ENCODE measurements at places on chromosomes 11 and 22.

- no peak for DNase-seq
These were observed 3.8 kb upstream of the PIK3IP1 start for GRCh38 chr22:31295831-31296657.

DNA sequence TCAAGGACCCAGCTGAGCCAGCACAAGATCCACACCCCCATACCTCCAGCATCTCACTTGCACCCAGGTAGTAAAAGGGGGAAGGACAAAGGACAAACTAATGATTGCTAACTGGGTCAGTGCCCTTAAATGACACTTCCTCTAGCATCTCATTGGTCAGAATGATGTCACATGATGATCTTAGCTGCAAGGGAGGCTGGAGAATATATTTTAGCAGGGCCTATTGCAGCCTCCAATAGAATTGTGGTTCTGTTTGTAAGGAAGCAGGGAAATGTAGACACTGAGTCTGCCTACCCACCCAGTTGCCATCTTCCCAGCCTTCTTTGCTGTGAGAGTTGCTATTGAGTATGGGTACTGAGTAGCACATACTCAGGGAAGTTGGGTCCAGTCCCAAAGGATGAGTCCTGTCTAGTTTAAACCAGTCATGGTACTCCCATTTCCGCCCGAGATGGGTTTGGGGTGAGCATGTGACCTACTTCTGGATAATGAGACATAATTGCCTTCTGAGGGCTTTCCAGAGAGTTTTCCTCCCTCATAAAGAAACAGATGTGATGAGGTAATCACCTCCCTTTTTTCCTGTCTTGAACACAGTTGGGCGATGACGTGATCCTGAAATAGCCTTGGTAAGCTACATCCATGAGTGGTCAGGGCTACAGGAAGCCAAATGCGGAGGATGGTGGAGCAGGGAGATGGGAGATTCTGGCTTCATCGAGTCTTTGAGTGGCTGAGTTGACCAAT is 5.5 kb upstream of the DNAL4 start:
- no peak for DNase-seq

DNA sequence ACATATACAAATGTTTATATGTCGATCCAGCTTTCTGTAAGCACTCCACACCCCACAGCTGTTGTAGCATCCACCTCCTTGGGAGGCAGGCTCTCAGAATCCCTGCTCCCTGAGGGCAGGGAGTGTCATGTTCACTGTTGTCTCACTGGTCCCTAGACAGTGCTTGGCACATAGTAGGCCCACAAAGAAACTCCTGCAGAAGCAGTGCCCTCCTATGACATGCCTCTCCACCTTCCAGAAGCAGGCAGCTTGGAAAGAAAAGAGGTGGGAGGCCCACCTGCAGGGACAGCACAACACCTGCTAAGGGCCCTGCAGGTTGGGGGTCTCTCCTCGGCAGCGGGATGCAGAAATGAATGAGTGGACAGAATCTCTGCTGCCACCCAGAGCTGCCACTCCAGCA is 11.1 kb upstream of the CDC42EP2 start:
- DNase-seq, result no peak

- DNase-seq, result no peak
These were observed 3.6 kb upstream of the OR2AT4 start for GRCh38 chr11:75100314-75100713.

DNA sequence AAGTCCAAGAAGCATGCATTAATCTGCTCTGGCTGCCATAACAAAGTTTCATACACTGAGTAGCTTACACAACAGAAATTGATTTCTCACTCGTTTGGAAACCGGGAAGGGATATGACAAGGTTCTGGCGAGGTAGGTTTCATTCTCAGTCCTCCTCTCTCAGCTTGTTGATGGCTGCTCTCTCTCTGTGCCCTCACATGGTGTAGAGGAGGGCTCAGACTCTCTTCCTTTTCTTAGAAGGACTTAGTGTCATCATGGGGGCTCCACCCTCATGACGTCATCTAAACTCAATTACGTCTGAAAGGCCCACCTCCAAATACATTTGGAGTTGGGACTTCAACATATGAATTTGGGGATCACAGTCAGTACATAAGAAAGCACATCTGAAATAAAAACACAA is 18.6 kb downstream of the GLYATL1 start:
- DNase-seq, result no peak

DNA sequence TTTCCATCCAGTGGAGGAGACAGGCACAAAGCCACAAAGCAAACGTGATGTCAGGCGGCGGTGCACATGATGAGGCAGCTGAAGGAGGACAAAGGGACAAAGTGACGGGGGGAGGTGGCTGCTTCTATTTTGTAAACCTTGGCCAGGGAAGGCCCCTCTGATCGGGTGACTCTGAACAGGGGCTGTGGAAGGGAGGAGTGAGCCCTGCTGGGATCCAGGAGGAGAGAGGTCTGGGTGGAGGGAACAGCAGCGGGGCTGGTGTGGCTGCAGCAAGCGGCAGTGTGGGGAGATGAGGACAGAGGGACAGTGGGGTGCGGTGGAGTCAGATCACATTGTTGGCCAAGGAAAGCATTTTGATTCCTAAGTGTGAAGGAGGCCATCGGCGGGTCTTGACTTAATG is 36.7 kb downstream of the SHISAL1 start:
- DNase-seq, result no peak

DNA sequence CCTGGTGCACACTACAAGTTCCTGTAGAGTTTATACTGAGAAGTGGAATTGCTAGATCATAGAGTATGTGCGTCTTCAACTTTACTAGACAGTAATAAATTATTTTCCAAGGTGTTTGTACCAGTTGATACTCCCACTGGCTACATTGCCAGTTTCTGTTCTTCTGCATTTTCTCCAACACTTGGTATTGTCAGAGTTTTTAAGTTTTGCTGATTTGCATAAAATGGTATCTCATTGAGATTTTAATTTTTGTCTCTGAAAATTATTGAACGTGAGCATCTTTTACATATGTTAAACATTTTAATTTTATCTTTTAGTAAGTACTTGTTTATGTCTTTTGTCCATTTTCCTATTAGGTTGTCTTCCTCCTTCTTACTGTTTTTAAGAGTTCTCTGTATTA is 7.3 kb downstream of the TBCEL start:
- no peak for DNase-seq

DNA sequence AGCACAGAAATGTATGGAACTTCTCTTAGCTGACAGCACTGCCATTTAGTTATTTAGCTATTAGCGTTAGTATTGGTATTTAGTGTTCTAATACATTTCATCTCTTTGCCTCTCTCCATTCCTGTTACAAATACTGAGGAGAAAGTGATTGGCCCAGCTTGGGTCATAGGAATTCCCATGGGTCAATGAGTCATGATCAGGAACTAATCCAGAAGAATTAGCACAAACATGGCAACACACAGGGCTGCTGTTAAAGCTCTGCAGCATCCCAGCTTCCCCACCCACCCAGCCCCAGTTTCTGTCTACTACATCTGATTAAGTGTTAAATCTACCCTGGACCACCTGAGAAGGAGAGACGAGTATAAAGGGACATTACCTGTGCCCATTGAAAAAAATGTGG is 36.1 kb downstream of the PDGFD start:
- no peak for DNase-seq

DNA sequence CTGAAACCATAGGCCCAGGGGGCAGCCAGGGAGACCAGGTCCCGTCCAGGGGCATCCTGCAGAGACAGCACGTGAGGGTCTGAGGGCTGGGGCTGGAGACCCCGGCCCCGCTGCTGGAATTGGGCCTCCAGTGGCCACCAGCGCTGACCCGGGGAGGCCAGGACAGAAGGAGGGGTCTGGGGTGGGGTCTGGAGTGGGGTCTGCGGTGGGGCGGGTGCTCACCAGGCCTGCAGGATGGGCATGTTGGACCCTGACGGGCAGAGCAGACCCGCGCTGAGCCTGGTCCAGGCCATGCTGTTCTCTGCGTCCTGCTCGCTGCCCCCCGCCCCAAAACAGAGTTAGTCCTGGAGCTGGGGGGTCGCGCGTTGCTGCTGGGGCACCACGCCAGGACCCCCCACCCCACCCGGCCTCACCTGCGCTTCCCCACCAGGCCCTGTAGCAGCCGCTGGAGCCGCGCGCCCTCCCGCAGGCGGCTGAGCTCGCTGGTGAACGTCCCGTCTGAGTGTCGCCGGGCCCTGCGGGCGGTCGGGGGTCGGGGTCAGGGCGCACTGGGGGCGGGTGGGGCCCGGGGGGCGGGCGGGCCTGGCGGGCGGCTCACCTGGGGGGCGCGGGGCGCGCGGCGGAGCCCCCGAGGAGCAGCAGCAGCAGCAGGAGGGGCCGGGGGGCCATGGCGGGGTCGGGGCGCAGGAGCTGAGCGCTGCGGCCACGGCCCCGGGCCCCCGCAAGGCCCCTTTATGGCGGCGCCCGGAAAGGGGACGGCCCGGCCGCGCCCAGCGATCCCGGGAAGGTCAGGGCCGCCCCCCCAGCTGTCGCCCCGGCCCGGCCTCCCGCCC is at the start of gene SCT:
Gene SCT, minus strand, starts transcription at position 707 of the 833 bp plus-strand sequence. Its CDS starts 38 bp downstream, at position 669.
- DNase-seq, result no peak

- no peak for DNase-seq
These were observed 72.6 kb downstream of the USP35 start for GRCh38 chr11:78261367-78261766.

DNA sequence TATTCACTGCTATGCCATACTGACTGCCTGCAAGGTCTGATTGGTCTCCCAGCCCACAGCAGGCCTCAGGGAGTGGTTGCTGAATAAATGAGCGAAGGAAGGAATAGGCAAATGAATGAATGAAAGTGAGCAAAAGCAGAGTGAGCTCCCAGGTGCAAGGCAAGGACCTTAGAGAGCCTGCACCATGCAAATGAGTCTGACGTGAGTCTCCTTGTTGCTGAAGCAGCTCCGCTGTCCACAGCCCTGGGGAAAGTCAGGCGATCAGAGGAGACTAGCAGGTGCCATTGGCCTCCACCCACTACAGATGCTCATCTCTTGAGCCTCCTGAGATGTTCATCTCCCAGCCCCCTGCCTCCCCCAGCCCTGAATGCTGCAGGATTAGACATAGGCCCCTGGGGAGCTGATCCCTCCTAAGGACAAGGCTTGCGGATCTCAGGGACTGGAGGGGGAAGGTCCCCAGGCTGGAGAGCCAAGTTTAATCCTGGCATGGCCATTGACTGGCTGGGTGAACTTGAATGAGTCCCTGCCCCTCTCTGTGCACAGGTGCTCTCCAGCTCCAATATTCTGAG is 22.1 kb downstream of the GDPD5 start:
- no peak for DNase-seq

- DNase-seq, result no peak
These were observed 6.9 kb downstream of the PATZ1 start for GRCh38 chr22:31339148-31339832.

DNA sequence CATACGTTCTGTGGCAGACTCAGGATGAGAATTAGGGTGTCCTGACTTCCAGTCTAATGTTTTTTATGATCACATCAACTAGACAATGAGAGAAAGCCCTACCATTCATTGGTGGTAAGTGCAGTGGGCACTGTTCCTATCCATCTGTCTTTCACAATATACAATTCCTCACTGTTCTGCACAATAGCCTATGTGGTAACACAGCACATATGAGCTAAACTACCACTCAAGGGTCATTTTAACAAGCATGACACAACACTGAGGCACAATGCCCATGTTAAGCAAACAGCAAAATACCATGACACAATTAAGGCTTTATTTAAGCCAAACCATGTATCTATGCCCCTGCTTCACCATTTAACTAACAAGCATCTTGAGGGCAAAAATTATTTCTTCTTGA is 52.3 kb downstream of the SIK3 start:
- DNase-seq, result no peak

DNA sequence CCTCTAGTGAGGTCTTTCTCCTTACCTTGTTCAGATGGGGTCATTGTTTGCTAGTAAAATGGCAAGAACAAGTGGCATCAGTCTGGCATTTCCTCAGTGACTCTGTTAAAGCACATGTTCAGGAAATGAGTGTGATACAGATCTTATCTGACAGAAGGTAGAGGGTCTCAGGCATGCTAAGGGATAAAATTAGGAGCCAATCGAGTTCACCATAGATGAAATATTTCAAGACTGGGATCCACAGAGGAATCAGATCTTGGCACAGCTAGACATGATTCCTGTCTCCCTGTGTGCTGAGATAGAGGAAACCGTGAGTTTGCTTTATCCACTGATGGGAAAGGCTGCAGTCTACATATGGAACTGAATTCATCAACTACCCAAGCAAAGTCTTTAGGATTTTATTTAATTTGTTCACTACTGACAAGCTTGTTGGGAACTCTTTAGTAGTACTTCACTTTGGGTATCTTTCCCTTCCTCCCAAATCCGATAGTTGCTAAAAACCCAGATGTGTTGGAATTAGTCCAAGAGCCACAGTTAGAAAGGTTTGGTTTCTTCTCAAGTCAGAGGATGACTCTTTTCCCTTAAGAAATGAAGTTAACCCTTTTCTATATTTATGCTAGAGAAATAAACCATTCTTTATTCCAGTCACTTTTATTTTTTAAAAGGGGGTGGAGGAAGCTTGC is 18.4 kb downstream of the FAM118B start:
- no peak for DNase-seq

DNA sequence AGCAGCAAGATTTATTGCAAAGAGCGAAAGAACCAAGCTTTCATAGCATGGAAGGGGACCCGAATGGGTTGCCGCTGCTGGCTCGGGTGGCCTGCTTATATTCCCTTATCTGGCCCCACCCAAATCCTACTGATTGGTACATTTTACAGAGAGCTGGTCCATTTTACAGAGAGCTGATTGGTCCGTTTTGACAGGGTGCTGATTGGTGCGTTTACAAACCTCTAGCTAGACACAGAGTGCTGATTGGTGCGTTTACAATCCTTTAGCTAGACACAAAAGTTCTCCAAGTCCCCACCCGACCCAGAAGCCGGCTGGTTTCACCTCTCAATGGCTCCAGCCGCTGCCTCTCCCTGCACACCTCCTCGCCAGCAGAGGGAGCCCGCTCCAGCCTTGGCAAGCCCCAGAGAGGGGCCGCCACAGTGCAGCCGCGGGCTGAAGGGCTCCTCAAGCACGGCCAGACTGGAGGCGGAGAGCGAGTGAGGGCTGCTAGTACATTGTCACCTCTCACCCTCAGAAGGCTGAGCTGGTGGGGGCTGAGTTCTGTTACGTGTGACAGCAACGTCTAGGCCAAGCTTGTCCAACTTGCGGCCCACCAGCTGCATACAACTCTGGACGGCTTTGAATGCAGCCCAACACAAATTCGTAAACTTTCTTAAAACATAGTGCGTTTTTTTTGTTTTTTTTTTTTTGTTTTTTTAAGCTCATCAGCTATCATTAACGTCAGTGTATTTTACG is 8.7 kb downstream of the PTH start:
- peak; percentile 42 for DNase-seq

GRCh38 chr11:10930224-10930971 is 72.5 kb upstream of the ZBED5 start:
- DNase-seq, result no peak

GRCh38 chr11:1771273-1771672 is 7.5 kb upstream of the CTSD start:
- DNase-seq, result no peak

GRCh38 chr11:135037828-135038227 is 625.8 kb upstream of the B3GAT1 start:
- no peak for DNase-seq

DNA sequence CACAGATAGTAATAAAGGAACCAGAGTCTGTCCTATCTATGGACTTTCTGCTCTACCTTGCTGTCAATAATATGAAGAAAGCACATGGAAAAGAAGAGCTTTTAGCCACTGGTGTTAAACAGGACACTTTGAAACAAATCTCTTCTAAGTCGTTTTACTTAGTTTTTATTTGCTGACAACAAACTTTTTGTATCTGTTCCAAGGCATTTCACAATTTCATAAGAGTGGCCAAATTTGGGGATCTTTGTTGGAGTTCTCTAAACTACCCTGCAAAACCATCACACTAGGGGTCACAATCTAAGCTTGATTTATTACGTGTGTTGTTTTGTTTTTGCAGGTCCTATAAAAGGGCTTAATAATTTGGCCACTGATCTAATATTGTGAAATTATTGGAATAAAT is 54.4 kb downstream of the BBOX1 start:
- no peak for DNase-seq

- DNase-seq, result no peak
These were observed 34.3 kb downstream of the PRR5L start for GRCh38 chr11:36330411-36330810.

All from naive thymus-derived CD8-positive, alpha-beta T cell (primary cell).